ENCODE measurements at places on chromosomes 16 and 17.

- DNase-seq: peak; percentile 94
Observed at GRCh38 chr17:42180922-42181850, at the start of gene KCNH4. Gene KCNH4 (minus strand): TSS chr17:42181142. CDS start chr17:42180945, 197 bp downstream.

GRCh38 chr16:88045820-88046303, 94.6 kb downstream of the BANP start:
- DNase-seq: no peak

DNA sequence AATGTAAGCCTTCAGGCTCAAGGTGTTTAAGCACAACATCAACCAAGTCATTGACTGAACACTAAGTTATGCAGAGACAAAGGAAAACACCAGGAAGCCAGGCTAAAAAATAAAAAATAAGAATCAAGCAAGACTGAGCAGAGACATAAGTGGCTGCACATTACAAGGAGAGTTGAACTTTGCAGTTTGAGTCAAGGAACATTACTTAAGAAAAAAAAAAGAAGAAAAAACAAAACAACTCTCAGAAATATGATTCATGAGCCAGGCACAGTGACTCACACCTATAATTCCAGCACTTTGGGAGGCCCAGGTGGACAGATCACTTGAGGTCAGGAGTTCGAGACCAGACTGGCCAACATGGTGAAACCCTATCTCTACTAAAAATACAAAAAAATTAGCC, 168.1 kb downstream of the C16orf95 start:
- no peak for DNase-seq

DNA sequence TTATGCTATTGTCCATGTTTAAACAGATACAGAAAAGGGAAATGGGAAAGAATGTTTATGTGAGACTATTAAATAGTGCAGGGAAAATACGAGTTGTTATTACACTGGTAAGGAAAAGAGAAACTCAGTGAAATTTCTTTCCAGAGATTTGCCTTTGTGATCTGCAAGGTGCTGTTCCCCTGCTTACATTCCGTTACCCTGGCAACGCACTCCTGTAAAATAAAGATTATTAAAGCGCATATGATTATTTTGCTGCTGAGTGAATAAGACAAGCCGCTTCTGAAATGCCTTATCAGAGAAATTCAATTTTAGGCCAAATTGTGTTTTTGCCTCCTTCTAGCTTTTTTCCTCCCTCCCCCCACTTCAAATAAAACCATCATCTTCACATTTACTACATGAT, 328.6 kb upstream of the PMFBP1 start:
- no peak for DNase-seq

GRCh38 chr16:66298571-66299120, 67.8 kb upstream of the CDH5 start:
- no peak for DNase-seq

DNA sequence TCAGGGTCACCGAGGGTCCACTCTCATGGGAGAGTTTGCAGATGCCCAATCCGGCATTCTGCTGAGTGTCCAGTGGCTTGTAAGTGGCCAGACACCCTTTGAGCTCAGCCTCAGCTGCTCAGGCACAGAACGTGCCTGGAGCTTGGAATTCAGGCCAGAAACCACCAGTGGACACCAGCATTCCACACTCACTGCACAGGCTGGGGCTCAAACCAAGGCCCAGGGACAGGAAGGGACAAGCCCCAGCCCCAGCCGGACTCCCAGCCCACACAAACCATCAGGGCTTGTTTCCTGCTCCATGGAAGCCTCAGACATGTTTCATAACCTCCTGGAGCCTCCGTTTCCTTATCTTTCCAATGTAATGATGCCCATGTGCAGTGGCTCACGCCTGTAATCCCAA, 5.0 kb upstream of the NPRL3 start:
- DNase-seq: no peak

- peak; percentile 81 for DNase-seq
Observed at GRCh38 chr17:78253946-78254672, 22.7 kb downstream of the TMEM235 start.

- DNase-seq: peak; percentile 57
Observed at GRCh38 chr17:35849469-35850348, 19.0 kb downstream of the HEATR9 start.

DNA sequence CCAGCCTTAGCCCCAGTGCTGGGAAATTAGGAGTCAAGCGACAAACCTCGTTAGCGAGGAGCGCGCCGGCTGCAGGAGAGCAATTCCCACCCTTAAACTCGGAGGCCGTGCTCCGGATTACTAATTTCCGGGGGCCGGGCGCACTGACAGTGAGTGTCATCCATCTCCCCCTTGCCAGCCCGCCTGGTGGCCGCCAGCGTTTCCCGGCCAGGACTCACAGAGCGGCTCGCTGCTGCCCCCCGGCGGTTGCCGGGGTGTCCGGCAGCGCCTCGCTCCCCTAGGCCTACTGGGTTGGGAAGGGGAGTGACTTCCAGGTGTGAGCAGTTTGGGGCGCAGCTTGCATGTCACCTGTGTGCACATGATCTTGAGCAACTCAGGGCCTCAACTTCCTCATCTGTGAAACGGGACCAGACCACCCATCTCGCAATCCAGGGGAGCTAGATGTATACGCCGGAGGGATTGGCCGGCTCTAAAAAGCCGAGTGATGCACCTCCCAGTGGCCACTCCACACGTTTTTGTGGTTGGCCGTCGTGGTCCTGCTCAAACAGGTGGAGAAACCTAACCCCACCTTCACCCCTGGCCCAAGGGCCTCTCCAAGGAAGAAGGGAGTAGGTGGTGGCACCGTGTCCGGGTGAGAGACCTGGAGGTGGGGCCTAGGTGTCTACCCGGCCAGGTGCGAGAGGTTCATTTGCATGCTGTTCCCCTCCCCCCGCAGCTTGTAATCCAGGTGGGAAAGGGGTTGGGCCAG, 2.5 kb upstream of the GSE1 start:
- DNase-seq: peak; percentile 88

- DNase-seq: no peak
Observed at GRCh38 chr17:62064029-62064790, 868 bp downstream of the MED13 start.

GRCh38 chr16:73000907-73001521, 46.9 kb downstream of the ZFHX3 start:
- no peak for DNase-seq

DNA sequence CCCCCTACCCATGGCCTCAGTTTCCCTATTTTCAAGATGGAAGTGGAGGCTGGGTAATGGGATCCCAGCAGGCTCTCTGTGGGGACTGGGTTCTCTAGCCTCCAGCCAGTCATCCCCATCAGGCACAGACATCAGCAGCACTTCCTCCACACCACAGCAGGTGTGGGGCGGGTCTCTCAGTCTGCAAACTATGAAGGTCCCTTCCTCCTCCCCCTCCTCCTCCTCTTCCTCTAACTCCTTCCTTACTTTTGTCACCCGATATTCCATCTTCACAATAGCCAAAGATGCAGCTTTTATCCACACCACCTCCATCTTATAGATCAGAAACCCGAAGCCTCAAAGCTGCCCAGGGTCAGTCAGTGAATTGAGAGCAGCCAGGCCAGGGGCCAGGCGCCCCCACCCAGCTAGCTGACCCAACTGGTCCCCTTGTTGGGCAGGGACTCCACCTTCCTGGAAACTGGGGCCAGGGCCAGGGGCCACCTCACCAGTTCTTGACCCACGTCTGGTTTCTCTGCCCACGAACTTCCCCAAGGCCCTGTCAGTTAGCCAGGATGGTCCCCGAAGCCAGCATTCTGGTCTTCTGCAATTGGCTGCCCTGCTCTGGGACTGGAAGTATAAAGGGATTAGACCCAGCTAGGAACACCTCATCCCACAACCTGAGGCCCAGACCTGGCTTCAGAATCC, 2.5 kb downstream of the FAM83G start:
- DNase-seq: no peak

DNA sequence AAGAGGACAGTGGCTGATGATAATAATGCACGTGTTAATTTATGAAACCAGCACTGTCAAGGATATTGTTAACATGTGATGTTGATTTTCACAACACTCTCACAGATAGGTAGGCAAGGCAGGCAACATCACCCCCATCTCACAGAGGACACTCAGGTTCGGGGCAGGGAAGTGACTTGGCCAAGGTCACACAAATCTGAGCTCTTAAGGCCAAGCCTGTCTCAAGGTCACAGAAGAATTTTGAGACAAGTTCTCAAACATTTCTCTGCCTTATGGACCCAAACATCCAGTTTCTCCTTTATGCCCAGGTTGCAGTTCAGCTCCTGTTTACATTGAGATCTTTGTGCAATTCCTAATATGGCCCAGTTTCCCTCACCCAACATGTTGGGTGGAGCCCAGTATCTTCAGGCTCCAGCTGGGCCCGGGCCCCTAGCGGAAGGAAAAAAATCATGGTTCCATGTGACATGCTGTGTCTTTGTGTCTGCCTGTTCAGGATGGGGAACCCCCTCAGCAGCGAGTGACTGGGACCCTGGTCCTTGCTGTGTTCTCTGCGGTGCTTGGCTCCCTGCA, 1.3 kb downstream of the SLC2A4 start:
- no peak for DNase-seq

Measured in activated CD4-positive, alpha-beta T cell treated with anti-CD3 and anti-CD28 coated beads, Interleukin-2, amount 50 U/mL, for 48 hours (primary cell).